ENCODE measurements at places on chromosomes 2 and 18.
A peak's percentile ranks its signal among the peaks of the same experiment; 100 is the strongest.

DNA sequence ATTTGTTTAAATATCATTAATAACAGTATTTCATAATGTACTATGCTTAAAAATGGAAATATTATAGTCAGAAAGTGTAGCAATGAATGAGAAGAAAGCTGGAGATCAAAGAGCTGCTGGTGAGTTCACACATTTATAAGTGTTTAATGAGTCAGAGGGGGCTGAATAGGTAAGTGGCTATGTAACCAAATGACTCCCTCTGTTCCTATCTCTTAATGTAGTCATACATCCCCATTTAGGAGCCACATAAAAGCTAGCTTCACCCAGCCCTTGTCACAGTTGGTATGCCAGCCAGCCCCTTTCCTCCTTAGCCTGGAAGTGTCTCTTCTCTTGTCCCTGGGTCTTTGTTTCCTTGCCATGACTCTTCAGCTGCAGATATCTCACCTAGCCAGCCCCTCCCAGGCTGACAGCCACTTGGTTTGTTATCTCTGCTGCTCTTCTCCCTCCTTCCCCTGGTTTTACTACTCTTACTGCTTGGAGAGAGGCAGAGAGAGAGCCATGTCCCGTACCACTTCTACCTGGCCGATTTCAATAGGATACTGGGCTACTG lies 438.6 kb upstream of the HNMT start:
- DNase-seq: no peak

DNA sequence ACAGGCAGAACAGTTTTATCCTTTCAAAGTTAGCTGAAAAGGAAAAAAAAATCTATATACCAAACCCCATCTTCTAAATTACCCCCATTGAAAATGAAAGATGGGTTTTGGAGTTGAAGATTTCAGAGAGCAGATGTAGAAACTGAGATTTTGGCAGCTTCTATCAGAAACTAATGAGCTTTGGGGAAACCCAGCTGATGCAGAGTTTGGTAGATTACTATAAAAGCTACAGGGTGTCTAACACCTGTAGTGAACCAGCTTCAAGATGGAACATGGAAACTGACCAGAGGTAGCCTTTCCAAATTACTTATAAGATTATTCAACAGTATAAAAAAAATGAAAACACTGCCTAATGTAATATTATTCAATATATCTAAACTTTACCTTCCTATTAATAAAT lies 583.1 kb downstream of the XIRP2 start:
- no peak for DNase-seq

- DNase-seq: no peak
Measured at GRCh38 chr2:164151522-164151921, 415.7 kb upstream of the FIGN start.

DNA sequence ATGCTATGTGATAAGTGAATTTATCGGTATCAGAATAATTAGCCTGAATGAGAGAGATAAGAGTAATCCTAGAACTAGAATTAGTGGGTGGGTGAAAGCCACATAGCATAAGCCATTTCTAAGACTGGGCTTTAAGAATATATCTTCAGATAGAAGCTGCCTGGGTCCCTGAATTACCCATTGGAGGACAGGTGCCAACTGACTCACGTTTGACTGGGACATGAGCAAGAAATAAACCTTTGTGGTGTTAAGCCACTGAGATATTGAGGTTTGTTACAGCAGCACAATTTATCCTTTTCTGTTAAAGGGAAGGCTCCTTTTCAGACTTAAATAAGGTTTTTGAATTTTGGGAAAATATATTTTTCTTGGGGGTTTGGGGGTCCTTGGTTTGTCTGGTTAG lies 95.9 kb downstream of the POLE4 start:
- no peak for DNase-seq

DNA sequence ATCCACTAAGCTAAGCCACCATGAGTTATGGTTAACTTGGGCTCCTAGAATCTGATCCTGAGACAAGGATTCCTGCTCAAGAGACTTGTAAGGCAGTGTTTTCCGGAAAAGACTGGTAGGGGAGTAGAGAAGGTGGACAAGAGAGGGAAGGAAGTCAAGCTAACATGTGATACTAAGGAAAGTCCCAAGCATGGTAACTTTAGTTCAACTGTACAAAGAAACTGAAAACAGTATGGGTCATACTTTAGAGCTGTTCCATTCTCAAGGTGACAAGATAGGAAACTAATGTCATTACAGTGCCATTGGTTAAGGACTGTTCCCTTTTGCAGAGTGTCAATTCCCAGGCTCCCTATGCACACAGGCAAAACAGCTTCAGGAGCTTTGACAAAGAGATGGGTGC lies 5.8 kb downstream of the MYO5B start:
- no peak for DNase-seq

GRCh38 chr2:189927823-189928222 lies 134.7 kb downstream of the MSTN start:
- DNase-seq: no peak

GRCh38 chr2:1819419-1819818 lies 75.1 kb upstream of the PXDN start:
- DNase-seq: no peak

- no peak for DNase-seq
Measured at GRCh38 chr18:26227051-26227670, 916 bp downstream of the TAF4B start.

GRCh38 chr2:33526132-33526531 lies 49.7 kb downstream of the RASGRP3 start:
- DNase-seq: no peak

DNA sequence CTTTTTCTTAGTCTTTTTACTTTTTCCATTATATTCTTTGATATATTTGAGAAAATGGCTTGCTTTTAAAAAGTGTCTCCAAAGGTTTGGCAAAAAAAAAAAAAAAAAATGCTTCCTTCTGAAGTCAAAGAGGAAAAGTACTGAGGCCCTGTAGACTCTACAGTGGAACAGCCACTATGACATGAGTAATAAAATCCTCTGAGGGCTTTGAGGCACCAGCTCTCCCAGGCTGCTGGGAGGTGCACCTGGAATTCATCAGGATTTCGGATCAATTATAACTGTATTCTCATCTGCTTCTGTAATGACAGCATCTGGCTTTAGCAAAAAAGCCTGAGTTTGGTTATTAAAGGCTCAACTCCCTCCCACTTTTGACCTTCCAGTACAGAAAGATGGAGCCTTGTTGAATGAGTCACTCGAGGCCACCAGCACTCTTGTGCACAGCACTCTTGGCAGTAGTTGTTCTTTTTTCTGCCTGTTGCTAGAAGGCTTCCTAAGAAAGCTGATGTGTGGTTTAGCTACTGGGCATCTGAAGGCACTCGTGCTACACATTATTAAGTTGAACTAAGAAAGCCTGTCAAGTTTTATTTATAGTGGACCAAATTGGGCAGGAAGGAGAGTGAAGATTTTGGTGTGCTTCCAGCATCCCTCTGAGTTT lies 131.3 kb downstream of the PRPF40A start:
- DNase-seq: no peak

DNA sequence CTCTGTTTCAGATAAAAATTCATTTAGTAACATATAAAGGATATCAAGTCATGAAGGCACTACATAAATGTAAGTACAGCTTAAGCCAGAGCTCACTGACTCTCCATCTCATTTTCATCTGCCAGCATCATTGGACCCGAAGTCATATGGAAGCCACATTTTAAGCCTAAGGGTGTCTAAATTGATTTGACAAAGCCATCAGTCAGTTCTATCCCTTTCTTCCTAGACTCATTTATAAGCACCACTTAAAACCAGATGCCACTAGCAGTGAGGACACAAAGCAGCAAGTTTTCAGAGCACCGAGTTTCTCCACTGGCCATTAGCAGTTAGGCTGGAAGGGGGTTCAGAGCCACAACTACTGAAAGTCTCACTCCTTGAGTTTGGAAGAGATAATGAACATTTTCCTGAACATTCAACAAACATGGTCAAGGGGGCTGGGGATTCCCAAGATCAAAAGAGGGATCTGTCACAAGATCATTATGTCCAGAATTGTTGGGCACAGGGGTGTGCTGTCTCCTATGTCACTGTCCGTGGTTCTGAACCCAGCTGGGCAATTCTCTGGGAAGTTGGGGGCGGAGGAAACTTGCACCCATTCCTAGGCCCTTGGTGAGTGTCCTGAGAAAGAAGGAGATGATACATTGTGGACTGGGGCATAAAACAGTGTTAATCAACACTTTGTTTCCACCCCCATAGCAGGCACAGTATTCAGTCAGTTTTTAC lies 158.5 kb upstream of the LMAN1 start:
- DNase-seq: no peak

GRCh38 chr2:239318151-239318611 lies 82.6 kb downstream of the HDAC4 start:
- peak; percentile 7 for DNase-seq

GRCh38 chr2:22626621-22627020 lies 758.4 kb upstream of the KLHL29 start:
- no peak for DNase-seq

GRCh38 chr2:240983361-240983995 lies 14.9 kb upstream of the SNED1 start:
- peak; percentile 68 for DNase-seq

DNA sequence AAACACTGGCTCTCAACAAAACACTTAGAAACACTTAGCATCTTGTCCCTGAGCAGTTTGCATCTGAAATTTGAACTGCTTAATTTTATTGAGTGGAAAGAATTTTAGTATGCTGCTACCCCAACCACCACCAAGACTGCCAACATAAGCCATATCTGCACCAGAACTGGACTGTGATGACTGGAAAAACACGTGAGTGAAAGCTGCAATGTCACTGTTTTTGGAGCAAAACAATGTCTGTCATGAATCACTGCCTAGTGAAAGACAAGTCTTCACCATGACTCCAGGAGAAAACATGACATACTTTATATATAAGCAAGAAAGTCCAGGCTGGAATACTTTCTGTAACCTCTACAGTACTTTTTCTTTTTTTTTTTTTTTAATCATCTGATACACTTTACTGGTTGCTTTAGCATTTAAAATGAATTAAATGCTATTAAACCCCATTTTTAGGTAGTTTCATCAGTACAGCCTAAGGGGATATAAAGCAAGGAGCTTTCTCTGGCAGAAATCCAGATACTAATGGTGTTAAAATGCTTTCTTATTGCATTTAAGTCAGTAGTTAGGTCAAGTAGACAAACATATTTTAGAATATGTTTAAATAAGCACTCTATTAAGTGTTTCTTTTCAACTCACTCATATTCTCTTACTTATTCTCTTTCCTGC lies 2129.4 kb upstream of the PIK3C3 start:
- DNase-seq: no peak

GRCh38 chr18:37421341-37422077 lies 144.1 kb downstream of the CELF4 start:
- no peak for DNase-seq

DNA sequence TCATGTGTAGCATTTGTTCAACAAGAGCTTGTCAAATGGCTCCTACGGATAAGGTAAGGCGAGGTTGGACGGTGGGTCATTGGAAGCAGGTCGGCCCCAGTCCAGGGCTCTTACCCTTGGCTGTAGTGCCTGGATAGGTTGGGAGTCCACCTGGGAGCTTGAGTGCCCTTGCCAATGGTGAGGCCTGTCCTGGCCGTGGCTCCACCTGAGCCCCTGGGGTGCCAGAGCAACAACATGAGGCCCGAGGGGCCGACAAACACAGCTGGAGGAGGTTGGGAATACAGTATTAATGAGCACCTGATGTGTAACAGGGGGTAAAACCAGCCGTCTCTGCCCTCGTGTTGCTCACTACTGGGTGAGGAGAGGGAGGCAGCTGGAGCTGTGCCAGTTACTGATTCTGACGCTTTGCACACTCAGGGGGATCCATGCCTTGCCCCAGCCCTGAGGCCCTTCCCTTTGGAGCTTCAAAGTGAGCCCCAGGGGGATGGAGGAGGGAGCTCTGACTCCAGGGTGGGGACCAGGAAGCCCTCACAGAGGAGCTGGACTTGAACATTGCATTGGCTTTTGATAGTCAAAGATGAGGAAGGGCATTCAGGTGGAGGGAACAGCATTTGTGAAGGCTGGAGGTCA lies 87.2 kb downstream of the RHOB start:
- DNase-seq: no peak

DNA sequence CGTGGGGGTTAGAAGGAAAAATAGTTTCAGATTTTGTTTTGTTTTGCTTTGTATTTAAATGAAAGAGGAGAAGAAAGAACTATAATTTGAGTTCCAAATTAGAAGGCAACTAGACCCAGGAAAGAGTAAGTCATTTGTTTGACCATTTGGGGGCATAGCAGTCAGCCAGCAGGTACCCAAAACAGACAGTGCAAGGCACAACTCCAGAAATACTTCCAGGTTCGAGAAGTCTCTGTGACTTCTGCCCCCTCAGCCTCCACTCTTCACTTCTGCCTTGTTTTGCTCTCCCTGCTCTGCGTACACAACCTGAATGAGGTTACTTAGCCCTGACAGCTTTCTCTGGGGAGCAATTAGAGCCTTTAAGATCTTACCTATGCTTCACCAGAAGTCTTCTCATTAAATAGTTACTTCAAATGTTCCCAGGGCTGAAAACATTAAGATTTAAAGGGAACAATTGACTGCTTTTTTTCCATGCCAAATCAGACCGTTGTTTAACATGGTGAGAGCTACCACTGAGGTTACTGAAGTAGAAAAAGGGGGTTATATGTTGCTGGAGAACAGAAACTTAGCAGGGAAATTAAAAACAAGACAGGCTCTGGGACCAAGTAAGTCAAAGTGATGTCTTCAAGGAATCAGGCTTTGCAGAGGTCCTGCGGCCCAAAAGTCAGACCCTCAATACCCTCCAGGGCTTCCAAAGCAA lies 216.9 kb downstream of the BCL11A start:
- no peak for DNase-seq

- no peak for DNase-seq
Measured at GRCh38 chr2:104432401-104432800, 421.5 kb upstream of the POU3F3 start.

- DNase-seq: no peak
Measured at GRCh38 chr2:1659951-1660565, 84.3 kb downstream of the PXDN start.

DNA sequence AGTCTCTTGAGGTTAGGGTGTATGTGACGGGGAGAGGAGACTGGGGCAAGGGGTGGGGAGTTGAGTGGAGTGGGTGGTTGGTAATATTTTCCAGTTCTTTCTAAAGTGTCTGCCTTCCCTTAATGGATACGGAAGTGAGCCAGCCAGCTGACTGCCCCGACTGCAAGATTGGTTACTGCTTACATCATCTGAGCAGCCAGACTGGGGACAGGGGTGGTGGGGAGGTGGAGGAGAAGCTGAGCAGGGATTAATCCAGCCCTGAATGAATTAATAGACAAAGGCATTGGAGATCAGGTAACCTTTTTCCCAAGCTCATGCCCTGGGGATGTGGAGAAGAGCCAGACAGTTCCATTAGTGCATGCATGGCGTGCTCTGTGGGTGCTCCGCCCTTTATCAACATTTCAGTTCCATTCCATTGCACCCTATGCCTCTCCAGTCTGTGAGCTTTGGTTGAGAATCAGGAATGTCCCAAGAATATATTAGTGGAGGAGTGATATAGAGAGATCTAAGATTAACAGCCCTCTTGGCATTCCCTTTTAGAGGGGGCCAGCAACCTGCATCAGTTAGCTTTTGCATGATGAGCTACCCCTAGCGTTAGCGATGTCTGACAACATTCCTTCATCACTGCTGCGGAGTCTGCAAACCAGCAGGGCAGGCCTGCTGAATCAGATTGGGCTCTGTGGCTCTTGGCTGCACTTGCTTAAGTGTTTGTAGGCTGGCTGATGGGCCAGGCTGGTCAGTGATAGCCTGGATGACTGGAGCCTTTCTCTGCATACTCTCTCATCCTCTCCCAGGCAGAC lies 67.4 kb downstream of the TNP1 start:
- DNase-seq: no peak
